Activated CD8-positive, alpha-beta memory T cell treated with anti-CD3 and anti-CD28 coated beads for 4 hours (primary cell): ENCODE measurements at places on chromosomes 7 and 10.

- no peak for DNase-seq
Observed at GRCh38 chr10:33041783-33042437, 83.9 kb upstream of the ITGB1 start.

DNA sequence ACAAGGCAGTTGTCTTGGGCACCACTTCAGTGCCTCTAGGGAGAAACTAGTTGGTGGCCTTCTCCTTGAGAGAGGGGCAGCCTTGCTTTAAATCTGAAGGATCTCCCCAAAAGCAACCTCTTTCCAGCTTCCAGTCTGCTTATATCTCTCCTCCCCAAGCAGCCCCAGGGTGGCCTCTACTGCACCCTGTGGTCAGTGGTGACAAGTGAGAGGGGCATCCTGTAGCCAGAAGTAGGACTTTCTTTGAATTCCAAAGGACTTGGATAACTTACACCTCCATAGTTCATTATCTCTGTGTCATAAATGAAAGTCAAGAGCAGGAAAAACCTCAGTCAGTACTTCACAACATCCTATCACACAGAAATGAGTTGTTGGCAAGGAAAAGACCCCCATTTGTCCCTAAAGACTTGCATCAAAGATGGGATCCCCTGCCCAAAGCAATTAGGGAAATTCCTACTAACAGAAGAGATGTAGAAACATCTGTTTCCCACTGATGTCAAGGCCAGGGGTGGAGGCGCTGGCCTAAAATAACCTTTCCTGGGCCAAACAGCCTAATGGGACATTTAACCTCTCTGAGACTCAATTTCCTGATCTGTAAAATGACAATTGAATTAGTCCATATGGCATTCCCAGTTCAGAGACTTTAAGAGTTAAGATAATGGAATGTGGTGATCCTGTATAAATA lies 44.0 kb upstream of the ANKRD1 start:
- no peak for DNase-seq

GRCh38 chr10:3042589-3042988 lies 24.8 kb upstream of the PFKP start:
- no peak for DNase-seq

- no peak for DNase-seq
Observed at GRCh38 chr7:31957756-31958155, 112.5 kb downstream of the PDE1C start.

GRCh38 chr7:106658316-106659165 lies 2.4 kb downstream of the CCDC71L start:
- no peak for DNase-seq

DNA sequence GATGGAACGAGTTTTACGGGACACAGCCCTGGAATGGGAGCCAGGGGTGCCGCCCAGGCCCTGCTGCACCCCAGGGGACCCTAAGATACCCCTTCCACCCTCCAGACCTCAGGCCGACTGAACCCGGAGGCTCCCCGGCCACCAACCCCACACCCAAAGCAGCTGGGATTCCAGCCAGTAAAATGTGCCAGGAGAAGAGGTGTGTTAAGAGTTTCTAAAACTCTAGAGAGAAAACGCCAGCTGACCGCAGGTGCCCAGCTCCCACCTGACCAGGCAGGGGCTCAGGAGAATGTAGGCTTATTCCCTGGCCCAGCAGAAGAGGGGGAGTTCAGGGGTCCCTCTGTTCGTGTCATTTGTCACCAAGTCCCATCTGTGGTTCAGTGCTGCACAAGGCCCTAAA lies 17.5 kb downstream of the NUDT1 start:
- DNase-seq = no peak

DNA sequence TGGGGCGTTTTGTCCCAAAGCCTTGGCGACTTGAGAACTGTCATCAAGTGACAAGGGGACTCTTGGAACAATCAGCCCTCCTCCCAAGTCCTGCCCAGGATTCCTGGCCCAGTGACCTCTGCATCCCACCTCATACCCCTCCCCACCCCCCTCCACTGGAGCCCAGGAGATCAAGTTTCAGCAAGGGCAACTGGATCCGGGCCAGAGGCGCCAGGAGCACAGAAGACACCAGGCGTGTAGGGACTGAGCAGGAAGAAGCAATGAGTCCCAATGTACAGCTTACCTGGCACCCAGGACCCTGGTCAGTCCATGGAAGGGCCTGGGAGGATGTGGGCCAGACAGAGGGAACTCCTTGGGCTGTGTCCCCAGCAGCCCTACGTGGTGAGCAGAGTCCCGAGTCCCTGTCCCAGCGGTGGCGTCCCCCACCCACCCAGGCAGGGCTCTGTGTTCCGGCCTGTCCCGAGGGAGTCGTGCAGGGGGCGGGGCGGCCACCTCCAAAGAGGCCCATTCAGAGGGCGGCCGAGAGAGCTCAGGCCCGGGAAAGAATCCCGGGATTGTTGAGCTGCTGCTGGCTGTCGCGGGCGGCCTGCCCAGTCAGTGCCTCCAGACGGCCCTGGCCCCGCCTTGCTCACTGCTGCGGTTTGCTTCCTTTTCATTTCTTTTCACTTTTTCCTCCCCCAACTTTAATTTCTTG lies 254.1 kb downstream of the TNS3 start:
- DNase-seq = no peak

GRCh38 chr10:79923669-79924068 lies 25.2 kb downstream of the SFTPD start:
- DNase-seq = no peak
